ENCODE measurements at places on chromosomes 5 and 9. TPM values are rescaled to one million over a fixed set of nuclear protein-coding genes. Genes with fewer than 3 reads are reported as not detected.

GRCh38 chr5:83343299-83343698, 128.2 kb upstream of the VCAN start:
- H3K36me3 ChIP-seq = peaks cover 7% of the 10 kb centered on the region
- H3K4me1 ChIP-seq = peaks cover 12% of the 10 kb centered on the region
- H3K4me3 ChIP-seq = no peak overlapping the region
- no peaks in the 10 kb centered on the region for H3K27me3 ChIP-seq

DNA sequence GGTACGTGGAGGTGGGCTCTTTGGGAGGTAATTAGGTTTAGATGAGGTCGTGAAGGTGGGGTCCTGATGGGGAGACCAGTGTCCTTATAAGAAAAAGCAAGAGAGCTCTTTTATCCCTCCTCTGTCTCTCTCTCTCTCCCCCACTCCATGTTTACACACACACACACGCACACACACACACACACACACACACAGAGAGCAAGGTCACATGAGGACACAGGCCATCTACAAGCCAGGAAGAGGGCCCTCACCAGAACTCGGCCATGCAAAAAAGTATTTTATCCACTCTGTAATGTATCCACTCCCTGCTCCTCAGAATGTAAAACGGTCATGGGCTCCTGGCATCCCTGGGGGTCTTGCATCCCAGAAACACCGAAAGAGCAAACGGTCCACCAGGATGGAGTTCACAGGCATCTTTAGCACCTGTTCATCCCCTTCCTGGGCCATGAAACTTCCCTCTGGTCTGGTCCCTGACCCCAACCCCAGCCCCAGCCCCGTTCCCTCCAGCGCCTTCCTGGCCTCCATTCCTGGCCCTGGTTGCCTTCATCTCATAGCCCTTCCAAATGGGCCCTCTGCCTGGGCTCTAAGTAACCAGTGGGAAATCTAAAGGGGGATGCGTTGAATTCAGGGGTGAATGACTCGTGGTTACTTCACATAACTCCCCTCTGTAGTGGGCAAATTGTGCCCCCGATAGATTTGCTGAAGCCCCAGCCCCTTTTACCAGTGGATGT, 88.8 kb downstream of the NSUN2 start:
- H3K4me1 ChIP-seq = peaks cover 5% of the 10 kb centered on the region
- no peak overlapping the region for H3K27ac ChIP-seq
- H3K27me3 ChIP-seq = peaks cover 3% of the 10 kb centered on the region
- no peak overlapping the region for H3K4me3 ChIP-seq

DNA sequence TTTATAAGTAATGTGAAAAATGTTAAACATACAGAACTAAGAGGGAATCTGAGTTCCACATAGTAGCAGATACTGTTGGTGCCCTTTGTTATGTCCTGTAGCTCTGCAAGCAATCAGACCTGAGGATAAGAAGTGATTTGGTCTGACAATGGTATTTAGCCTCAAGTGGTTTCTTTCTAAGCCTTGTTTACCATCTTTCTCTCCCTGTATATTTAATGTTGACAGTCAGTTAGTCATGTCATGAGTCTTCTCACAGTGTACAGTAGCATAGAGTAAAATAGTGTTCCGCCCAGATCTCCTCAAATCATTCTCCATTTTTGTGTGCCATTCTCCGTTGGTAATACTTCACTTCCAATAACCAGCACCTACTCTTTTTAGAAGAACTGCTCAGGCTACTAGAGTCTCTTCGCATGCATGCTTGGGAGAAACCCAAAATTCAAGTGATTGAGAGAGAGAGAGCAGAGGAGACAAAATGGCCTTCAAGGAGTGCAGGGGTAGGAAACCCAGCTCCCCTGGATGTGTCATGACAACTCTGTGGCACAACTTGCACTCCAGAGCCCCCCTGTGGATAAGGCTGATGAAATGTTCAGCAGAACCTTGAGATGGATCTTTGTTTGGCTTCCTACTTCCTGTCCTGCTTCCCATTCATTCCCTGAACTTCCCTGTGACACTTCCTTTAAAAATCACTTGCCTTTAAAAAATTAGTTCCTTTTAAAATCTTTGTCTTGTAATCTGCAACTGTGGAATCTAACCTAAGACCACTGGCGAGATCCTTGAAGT, 129.2 kb upstream of the FST start:
- H3K4me3 ChIP-seq = no peak overlapping the region
- H3K36me3 ChIP-seq = no peaks in the 10 kb centered on the region
- DNase-seq = no peak
- no peak overlapping the region for H3K27ac ChIP-seq

DNA sequence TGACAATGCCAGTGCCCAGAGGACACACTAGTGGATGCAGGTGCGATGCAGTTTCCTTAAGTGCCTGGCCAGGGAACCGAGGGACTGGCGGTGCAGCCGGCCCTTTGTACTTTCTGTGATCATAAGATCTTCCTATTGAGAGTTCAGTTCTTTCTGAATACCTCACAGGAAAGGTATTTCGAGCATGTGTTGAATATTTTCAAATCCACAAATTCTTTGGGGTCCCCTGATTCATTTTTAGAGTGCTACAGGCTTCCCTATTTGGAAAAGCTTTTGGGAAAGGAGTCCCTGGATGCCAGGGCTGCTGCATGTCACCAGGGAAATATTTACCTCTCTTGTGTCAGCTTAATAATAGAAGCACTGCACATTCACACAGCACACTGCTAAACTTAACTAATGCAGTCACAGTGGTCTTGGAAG, 281.5 kb downstream of the GADD45G start:
- H3K27me3 ChIP-seq = no peaks in the 10 kb centered on the region
- no peak overlapping the region for H3K27ac ChIP-seq
- no peaks in the 10 kb centered on the region for H3K4me1 ChIP-seq

The CEL gene
- 2.9 TPM for total RNA-seq

GRCh38 chr9:126211441-126212074, 115.1 kb upstream of the MVB12B start:
- no peak for DNase-seq
- no peak overlapping the region for H3K27ac ChIP-seq
- peaks cover 29% of the 10 kb centered on the region for H3K27me3 ChIP-seq
- H3K4me3 ChIP-seq = no peak overlapping the region
- no peaks in the 10 kb centered on the region for H3K36me3 ChIP-seq
- H3K4me1 ChIP-seq = no peaks in the 10 kb centered on the region

GRCh38 chr9:97964901-97965300, 18.2 kb upstream of the ANP32B start:
- H3K4me1 ChIP-seq = peaks cover 7% of the 10 kb centered on the region
- H3K4me3 ChIP-seq = no peak overlapping the region
- H3K36me3 ChIP-seq = no peaks in the 10 kb centered on the region
- H3K27ac ChIP-seq = no peak overlapping the region
- H3K27me3 ChIP-seq = peaks cover 2% of the 10 kb centered on the region
- DNase-seq = no peak

- no peak overlapping the region for H3K4me3 ChIP-seq
- peaks cover 29% of the 10 kb centered on the region for H3K4me1 ChIP-seq
- peaks cover 40% of the 10 kb centered on the region for H3K36me3 ChIP-seq
- H3K27me3 ChIP-seq = no peaks in the 10 kb centered on the region
- DNase-seq = no peak
Measured at GRCh38 chr5:128093368-128093767, 9.8 kb downstream of the SLC12A2 start.

- H3K4me1 ChIP-seq = peaks cover 4% of the 10 kb centered on the region
- no peak for DNase-seq
- H3K27me3 ChIP-seq = no peaks in the 10 kb centered on the region
Measured at GRCh38 chr9:114878879-114879564, 51.4 kb downstream of the TNFSF8 start.

DNA sequence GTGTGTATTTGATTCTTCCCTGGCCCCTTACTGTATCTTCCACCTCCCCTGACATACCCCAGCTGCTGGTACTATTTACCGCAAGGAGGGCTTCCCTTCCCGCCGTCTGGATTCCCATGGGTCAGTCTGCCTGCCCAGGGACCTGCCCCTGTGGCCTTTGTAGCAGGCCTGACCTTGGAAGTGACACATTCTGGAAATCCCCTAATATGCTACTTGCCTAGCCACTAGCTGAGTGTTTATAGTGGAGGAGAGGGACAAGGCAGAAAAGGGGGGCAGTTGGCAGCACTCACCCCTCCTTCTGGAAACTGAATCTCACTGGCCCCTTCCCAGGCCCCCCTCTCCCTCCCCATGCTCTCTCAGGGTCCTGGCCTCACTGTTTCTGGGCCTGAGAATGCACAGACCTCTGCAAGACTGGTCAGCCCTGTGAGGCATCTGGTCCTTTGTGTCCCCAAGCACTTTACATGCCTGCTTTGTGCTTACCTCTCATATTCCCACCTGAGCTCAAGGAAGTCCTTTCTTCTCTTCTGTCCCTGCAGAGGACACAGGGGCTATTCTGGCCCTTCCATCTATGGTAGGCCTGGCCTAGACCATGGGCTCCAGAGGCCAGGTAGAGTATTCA, 8.2 kb upstream of the CCL21 start:
- no peaks in the 10 kb centered on the region for H3K4me1 ChIP-seq
- H3K27ac ChIP-seq = no peak overlapping the region
- no peaks in the 10 kb centered on the region for H3K36me3 ChIP-seq

The STPG3 gene
- total RNA-seq = not detected

- DNase-seq = no peak
- no peaks in the 10 kb centered on the region for H3K27me3 ChIP-seq
- no peaks in the 10 kb centered on the region for H3K4me1 ChIP-seq
- H3K27ac ChIP-seq = no peak overlapping the region
Measured at GRCh38 chr9:118640836-118641560, 728.2 kb downstream of the BRINP1 start.

DNA sequence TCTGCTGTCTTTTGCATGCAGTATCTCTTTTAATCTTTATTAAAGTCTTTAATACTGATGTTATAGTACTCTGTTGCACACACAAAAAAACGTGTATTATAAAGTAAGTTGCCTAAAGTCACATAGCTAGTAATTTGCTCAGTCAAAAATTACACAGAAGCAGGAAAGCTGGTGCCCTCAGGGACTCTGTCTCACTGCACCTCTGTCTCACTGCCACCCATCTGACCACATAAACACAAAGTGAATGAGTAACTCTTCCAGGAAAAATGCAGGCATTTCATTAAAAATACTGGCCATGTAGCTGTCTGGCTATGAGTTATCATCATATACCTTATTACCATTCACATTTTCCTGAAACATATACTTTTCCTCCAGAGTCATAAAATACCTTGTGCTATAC, 591.7 kb downstream of the CSNK1G3 start:
- no peak overlapping the region for H3K27ac ChIP-seq
- H3K4me1 ChIP-seq = no peaks in the 10 kb centered on the region
- no peaks in the 10 kb centered on the region for H3K27me3 ChIP-seq
- H3K4me3 ChIP-seq = no peak overlapping the region

The ADAMTSL1 gene
- total RNA-seq = not detected

DNA sequence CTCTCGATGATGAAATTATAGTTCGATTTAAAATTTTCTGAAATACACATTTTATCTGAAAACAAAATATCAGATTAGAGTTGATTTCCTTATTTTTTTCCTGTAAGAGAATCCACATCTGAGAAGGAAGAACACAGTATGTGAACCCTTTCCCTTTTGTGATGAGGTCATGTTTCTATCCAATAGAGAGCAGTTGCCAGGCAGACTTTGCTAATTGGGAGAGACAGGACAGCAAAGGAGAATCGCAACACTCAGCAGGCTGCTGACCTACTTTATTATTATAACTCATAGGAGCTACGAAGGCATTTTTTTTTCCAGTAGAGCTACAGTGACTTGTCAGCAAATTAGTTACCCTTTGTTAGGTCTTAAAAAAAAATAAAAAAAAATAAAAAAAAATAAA, 242.1 kb downstream of the HCN1 start:
- no peaks in the 10 kb centered on the region for H3K36me3 ChIP-seq
- DNase-seq = no peak
- H3K27me3 ChIP-seq = no peaks in the 10 kb centered on the region
- H3K27ac ChIP-seq = no peak overlapping the region
- H3K4me1 ChIP-seq = no peaks in the 10 kb centered on the region

DNA sequence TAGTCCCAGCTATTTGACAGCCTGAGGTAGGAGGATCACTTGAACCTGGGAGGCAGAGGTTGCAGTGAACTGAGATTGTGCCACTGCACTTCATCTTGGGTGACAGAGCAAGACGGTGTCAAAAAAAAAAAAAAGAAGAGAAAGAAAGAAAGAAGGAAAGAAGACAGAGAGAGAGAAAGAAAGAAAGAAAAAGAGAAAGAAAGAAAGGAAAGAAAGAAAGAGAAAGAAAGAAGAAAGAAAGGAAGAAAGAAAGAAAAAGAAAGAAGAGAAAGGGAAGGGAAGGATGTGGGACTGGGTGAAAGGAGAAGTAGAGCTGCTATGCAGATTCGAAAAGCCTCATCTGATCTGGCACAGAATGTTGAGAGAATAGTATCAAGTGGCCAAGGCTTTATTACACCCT, 23.7 kb upstream of the SCAMP1 start:
- no peaks in the 10 kb centered on the region for H3K36me3 ChIP-seq
- H3K27ac ChIP-seq = no peak overlapping the region
- no peak for DNase-seq
- H3K27me3 ChIP-seq = peaks cover 3% of the 10 kb centered on the region

The PCBD2 gene
- 8.8 TPM for total RNA-seq

DNA sequence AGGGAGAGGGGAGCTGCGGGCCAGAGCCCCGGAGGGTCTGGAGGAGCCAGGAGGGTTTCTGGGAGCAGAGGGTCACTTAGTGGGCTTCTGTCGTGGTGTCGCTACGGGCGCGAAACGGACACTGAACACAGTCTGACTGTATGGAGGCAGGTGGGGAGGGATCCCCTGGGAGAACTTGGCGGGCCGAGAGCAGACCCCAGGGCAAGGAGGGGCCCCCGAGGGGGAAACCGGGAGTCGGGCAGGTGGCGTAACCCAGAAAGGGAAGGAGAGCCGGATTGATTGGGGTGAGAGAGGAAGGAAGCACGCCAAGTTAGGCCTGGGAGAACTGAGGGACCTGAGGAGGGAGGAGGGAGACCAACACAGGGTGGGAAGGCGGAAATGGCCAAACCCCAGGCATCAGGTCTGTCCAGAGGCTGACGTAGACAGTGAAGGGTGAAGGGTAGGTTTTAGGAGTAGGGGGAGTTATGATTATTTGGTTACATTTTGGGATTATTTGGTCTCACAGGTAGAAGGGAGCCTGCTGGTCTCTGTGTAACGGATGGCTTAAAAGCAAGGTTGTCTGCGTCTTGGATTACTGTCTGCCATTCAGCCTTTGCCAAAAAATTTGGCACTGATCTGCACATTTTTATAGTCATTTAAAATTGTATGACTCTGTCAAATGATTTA, 3.3 kb upstream of the MSMP start:
- peak overlapping the region; percentile 96 for H3K27ac ChIP-seq
- no peaks in the 10 kb centered on the region for H3K27me3 ChIP-seq
- no peak for DNase-seq

GRCh38 chr5:146586752-146587151, 70.8 kb upstream of the GPR151 start:
- no peaks in the 10 kb centered on the region for H3K36me3 ChIP-seq
- H3K27me3 ChIP-seq = peaks cover 5% of the 10 kb centered on the region
- no peak overlapping the region for H3K4me3 ChIP-seq
- no peaks in the 10 kb centered on the region for H3K4me1 ChIP-seq
- DNase-seq = no peak

The N4BP3 gene
- 33.2 TPM for total RNA-seq

All from activated CD8-positive, alpha-beta T cell treated with anti-CD3 and anti-CD28 coated beads for 36 hours (primary cell).